Dermis microvascular lymphatic vessel endothelial cell (primary cell): ENCODE measurements at places on chromosomes 6 and 20. TPM values are rescaled to one million over a fixed set of nuclear protein-coding genes. Genes with fewer than 3 reads are reported as not detected.

- no peak for DNase-seq
These were observed 474 bp downstream of the CEBPB start for GRCh38 chr20:50191065-50191543.

DNA sequence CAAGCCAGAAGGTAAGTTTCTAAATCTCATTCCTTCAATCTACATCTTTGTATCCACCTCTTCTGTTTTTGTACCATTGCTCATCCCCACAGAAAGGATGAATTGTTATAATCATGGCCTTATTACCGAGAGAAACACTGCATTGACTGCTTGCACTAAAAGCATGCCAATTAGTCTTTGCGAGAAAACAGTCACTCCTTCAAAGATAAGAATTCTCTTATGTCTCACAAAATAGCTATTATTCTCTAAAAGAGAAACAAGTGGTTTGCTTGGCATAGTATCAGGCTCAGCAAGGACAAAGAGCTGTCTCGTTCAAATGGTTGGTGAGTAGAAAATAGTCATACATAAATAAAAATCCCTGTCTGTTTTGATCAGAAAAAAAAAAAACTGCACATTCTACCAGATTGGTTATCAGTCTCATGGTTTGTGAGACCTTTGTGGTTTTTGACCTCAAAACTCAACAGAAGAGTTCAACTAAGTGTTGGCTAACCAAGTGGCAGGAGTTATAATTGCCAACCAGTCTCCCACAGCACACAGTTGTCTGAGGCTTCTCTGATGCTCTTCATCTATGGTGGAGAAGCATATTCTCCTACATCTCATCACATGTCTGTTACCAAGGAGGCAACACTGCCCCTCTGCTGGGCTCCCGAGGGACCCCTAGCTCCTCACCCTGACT, 35.1 kb upstream of the ARMH2 start:
- DNase-seq: no peak

- no peak for DNase-seq
These were observed 31.5 kb downstream of the NINL start for GRCh38 chr20:25553819-25554296.

The SRSF12 gene
- under 0.01 and 0.13 TPM in 2 replicates for total RNA-seq

- DNase-seq: no peak
These were observed 11.0 kb downstream of the HDGFL1 start for GRCh38 chr6:22580337-22580736.

The NCOA7 gene
- total RNA-seq: 29.8 and 78.9 TPM in 2 replicates

DNA sequence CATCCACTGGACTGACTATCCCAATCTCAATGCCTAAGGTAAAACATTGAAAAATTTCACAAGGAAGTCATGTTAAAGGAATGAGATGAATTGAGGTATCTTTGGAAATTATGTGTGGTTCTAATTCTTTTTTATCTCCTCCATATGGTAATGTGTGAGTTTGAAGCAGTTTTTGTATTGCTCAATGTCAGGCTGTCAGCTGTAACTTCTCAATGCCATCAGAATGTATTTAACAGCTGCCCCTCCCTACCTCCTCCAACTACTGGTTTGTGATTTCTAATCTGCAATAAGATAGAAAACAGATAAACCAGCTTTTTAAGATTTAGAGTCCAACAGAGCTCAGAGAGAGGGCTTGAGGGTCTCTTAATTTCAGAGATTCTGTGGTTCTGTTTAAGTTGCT, 1005.8 kb upstream of the ADGRB3 start:
- DNase-seq: no peak

The TRIM15 gene
- total RNA-seq: not detected in 2 replicates

The SAMD3 gene
- total RNA-seq: not detected in 2 replicates

The MAS1 gene
- total RNA-seq: not detected in 2 replicates
